Keratinocyte (primary cell): ENCODE measurements at places on chromosomes 3 and 15. TPM values are rescaled to one million over a fixed set of nuclear protein-coding genes. Genes with fewer than 3 reads are reported as not detected.

Gene LRRC31
- not detected in 3 replicates for polyA plus RNA-seq

Gene IL5RA
- not detected in 3 replicates for polyA plus RNA-seq

Gene WDR5B
- polyA plus RNA-seq = 2.0 to 4.0 TPM (median 3.0 TPM) in 3 replicates

Gene ERC2
- polyA plus RNA-seq = 0.08 to 0.12 TPM (median 0.10 TPM) in 3 replicates

Gene IFT122
- polyA plus RNA-seq = 6.2 to 7.1 TPM (median 6.5 TPM) in 3 replicates

Gene GOLGA6L7
- polyA plus RNA-seq = not detected in 3 replicates

Gene SLC22A13
- 0.09 to 0.54 TPM (median 0.25 TPM) in 3 replicates for polyA plus RNA-seq

Gene KNG1
- 0.12 TPM in 1 of 3 replicates, not detected in the others for polyA plus RNA-seq

Gene GPR62
- polyA plus RNA-seq = not detected in 3 replicates

Gene RTP1
- polyA plus RNA-seq = not detected in 3 replicates

Gene SEMA5B
- 0.03 to 0.28 TPM (median 0.04 TPM) in 3 replicates for polyA plus RNA-seq

Gene DHX36
- 43.3 to 72.3 TPM (median 44.9 TPM) in 3 replicates for polyA plus RNA-seq

Gene NRG4
- 0.26 to 1.7 TPM (median 0.96 TPM) in 3 replicates for polyA plus RNA-seq

Gene LRRC58
- polyA plus RNA-seq = 9.7 to 17.4 TPM (median 14.6 TPM) in 3 replicates

Gene VPS39
- polyA plus RNA-seq = 29.7 to 32.0 TPM (median 29.9 TPM) in 3 replicates

Gene ERICH6
- 0.03 TPM in 2 of 3 replicates, not detected in the other for polyA plus RNA-seq

Gene MORC1
- polyA plus RNA-seq = not detected in 3 replicates

Gene FAM107A
- not detected in 3 replicates for polyA plus RNA-seq

Gene SMCO1
- not detected in 3 replicates for polyA plus RNA-seq

Gene PPP1R14D
- polyA plus RNA-seq = not detected in 3 replicates

Gene GOLGA8G
- polyA plus RNA-seq = not detected in 3 replicates

Gene VILL
- 2.1 to 2.8 TPM (median 2.1 TPM) in 3 replicates for polyA plus RNA-seq

Gene C3orf20
- 0.02 to 0.06 TPM in 2 of 3 replicates, not detected in the other for polyA plus RNA-seq

Gene RASGRP1
- 0.05 to 1.1 TPM (median 0.28 TPM) in 3 replicates for polyA plus RNA-seq

Gene GOLGA8T
- 0.10 TPM in 1 of 3 replicates, not detected in the others for polyA plus RNA-seq

Gene COL6A5
- polyA plus RNA-seq = not detected in 3 replicates

Gene GCSAM
- polyA plus RNA-seq = 1.7 to 2.9 TPM (median 2.5 TPM) in 3 replicates

Gene SLCO3A1
- polyA plus RNA-seq = 21.3 to 31.7 TPM (median 21.6 TPM) in 3 replicates

Gene APOD
- not detected in 3 replicates for polyA plus RNA-seq

Gene TRIM42
- polyA plus RNA-seq = not detected in 3 replicates

Gene FBXW12
- not detected in 3 replicates for polyA plus RNA-seq

Gene LINGO1
- 0.06 TPM in 1 of 3 replicates, not detected in the others for polyA plus RNA-seq

Gene TMED3
- 137 to 203 TPM (median 144 TPM) in 3 replicates for polyA plus RNA-seq

Gene MESP1
- 0.05 TPM in 1 of 3 replicates, not detected in the others for polyA plus RNA-seq

Gene DCLK3
- not detected in 3 replicates for polyA plus RNA-seq
